Sciatic nerve (tissue), 2 donors: ENCODE measurements at places on chromosomes 7 and 10. TPM values are rescaled to one million over a fixed set of nuclear protein-coding genes. Genes with fewer than 3 reads are reported as not detected.

Gene FAM25C
- not detected for total RNA-seq

Gene GNG11
- total RNA-seq = 26.3 TPM

Gene COL13A1
- total RNA-seq = 1.0 TPM

Gene DDX21
- 41.0 TPM for total RNA-seq

Gene SPAG6
- total RNA-seq = 0.31 TPM

Gene NAT16
- not detected for total RNA-seq

Gene SAMD8
- 51.4 TPM for total RNA-seq

Gene BTBD16
- total RNA-seq = 0.89 TPM

Gene KLLN
- total RNA-seq = 0.98 TPM

Gene CTTNBP2
- total RNA-seq = 21.5 TPM

Gene MYL10
- total RNA-seq = not detected

DNA sequence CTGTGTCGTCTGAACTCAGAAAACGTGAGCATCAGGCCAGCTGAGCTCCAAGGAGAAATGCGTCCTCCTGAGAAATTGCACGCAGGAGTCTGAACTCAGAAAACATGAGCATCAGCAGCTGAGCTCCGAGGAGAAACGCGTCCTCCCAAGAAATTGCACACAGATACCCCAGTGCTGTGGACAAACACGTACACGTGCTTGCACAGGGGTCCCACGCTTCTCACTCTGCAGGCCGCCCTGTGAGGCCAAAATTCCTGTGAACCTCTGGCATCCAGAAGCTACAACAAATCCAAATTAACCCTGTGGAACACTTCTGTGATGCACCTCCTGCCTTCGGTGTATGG lies 133.8 kb downstream of the WDR37 start:
- no peak for DNase-seq

DNA sequence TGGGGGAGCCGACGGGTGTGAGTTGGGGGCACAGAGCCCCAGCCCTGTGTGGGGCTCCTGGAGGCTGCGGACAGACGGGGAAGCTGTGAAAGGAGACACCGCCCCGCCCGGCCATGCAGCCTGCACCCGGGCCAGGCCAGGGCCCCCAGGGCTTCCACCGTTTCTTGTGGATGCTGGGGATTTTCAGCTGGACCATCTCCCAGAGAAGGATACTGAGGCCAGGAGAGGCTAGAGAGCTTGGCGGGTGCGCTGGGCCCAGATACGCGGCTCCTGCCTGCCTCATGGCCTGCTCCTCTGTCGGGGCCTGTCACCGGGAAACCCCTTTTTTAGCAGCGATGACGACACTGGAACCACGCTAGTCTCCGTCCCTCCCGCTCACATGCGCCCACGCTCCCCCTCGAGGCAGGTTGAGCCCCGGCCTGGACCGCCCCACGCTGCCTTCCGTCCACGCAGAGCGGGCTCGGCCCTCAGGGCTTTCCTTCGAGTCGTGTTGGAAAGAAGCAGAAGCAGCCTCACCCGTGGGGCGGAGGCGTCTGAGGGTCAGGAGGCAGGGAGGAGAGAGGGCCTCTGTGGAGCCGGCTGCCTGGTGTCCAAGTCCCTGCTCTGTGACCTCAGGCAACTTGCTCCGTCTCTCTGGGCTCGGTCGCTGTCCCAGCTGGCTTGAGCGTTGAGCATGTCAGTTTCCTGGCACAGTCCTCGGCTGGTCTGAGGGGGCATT lies 11.7 kb downstream of the TMEM184A start:
- DNase-seq = peak; percentile 62

DNA sequence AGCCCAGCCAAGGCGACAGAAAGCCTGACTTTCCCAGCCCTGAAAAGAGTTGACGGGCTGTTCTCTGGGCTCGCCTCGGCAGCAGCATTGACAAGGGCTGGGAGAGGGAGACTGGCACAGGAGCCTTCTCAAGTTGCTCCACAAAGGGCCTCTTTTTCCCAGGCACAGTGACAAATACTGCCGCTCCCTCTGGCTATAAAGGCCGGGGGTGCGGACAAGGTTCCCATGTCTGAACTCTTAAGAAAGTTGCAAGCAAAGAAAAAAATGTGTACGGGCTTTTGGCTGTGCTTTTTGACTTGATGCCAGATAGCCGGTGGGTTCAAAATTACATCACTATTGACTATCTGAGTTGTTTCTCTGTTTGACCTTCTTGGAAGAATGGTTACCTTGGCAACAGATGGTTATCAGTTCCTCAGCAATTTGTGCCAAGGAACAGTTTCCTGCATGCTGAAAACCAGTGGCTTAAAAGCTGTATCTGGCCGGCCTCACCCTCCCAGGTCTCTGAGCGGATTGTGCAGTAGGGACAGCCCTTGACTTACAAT lies 115.9 kb upstream of the EEPD1 start:
- peak; percentile 62 for DNase-seq

- DNase-seq = no peak
Measured at GRCh38 chr10:6739530-6740174, 159.6 kb upstream of the PRKCQ start.

GRCh38 chr10:11610826-11611247 lies 613 bp downstream of the USP6NL start:
- DNase-seq = peak; percentile 66

- no peak for DNase-seq
Measured at GRCh38 chr7:151647874-151648273, 128.2 kb upstream of the RHEB start.

DNA sequence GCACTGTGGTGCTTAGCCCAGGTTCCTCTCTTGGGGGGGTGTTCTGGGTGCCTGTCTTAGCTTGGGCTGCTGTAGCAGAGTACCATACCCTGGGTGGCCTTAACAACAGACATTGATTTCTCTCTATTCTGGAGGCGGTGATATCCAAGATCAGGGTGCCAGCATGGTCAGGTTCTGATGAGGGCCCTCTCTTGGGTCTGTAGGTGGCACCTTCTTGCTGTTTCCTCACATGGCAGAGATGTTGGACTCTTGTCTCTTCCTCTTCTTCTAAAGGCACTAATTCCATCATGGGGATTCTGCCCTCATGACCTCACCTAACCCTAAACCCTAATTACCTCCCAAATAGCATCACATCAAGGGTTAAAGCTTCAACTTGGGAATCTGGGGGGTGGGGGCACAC lies 19.9 kb upstream of the CRHR2 start:
- DNase-seq = no peak

DNA sequence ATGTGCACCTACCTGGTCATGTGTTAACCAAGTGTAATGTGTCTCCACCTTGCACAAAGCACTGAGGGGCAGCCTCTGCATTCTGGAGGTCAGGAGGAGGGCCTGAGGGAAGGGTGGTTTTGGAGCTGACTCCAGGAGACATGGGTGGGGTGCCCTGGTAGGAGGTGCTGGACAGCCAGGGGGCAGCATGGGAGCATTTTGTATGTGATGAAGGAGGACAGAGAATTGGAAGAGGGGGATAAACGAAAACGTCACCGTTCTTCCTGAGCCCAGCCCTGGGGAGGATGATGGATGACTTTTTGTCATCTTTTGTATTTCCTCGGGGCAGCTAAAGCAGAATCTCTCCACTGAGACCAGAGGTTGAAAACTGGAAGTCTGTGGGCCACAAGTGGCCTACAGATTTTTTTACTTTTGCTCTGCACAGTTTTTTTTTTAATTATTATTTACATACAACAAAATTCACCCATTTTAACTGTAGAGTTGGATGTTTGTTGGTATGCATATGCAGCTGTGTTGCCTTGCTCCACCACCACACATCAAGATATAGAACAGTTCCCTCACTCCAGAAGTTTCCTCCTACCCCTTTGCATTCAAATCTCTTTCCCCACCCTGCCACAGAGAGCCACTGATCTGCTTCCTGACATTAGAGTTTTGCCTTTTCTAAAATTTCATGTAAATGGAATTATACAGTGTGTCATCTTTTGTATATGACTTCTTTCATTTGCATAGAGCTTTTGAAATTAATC lies 242.5 kb downstream of the VTI1A start:
- no peak for DNase-seq

DNA sequence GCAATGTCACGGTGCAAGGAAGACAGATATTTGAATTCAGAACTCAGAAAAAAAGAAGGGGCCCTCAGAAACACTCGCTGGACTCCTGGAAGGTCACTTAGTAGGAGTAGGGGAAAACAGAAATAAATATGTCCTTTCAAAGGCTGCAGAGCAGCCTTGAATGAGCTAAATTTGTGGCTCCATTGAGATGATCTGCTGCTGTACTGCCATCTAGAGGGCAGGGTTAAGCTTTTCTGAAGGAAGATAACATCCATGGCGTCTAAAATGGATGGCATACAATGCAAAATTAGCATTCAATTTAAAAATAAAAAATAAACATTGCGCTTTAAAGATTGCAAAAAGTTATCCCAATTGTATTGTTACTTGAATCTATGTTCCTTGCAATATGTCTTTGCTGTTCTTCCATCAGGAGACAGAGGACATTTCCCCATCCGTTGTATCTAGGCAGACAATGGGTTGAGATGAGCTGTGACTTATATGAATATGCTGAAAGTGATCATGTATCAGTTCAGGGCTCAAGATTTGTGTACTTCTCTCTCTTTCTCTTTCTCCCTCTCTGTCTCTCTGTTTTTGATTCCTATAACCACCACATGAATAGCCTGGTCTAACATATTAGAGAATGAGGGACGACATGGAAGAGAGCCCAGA lies 642.2 kb downstream of the SH2D4B start:
- DNase-seq = no peak

- no peak for DNase-seq
Measured at GRCh38 chr10:118161461-118162246, 114.9 kb upstream of the RAB11FIP2 start.

DNA sequence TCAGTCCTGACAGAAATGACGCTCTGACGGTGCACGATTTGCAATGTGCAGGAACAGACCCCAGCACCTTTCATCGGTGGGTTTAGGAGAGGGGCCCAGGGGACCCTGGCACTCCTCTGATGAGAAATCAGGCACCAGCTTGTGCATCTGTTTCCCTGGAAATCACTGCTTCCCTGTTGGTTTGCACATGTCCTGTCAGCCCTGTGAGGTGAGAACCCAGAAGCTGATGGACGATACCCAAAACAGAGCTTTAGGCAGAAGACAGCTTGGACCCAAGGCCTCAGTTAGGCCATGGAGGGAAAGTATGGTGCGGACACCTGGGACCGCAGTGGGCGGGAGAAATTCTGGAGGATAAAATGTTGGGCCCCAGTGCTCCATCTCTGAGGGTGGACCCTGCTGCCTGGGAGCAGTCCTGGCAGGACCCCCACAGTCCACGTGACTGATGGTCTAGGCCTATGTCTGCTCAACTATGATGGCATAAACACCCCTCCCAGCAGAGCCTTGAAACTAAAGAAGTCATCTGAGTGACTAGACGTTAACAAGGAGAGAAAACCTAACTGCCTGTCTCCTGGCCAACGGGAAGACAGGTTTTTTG lies 242.8 kb downstream of the PTPRN2 start:
- peak; percentile 12 for DNase-seq

GRCh38 chr7:137682596-137682995 lies 164.2 kb downstream of the DGKI start:
- no peak for DNase-seq

DNA sequence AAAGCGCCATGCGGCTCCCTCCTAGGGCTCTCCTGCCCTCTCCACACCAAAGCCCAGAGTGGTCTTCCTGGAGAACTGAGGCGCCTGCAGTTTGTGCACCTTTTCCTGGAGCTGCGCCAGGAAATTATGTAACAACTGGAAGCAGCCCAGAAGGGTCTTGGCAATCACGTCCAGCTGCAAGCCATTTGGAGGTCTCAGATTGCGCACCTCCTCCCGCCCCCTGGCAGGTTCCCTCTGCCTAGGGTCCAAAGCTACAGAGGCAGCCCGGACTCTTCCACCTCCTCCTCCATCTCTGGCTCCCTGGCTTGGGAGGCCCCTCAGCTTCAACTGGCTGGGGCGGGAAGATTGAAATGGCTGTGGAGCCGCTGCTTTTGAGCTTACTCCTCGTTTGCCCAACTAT lies 34.0 kb upstream of the SFTPD start:
- no peak for DNase-seq

GRCh38 chr10:78223088-78223487 lies 189.4 kb downstream of the RPS24 start:
- DNase-seq = no peak

DNA sequence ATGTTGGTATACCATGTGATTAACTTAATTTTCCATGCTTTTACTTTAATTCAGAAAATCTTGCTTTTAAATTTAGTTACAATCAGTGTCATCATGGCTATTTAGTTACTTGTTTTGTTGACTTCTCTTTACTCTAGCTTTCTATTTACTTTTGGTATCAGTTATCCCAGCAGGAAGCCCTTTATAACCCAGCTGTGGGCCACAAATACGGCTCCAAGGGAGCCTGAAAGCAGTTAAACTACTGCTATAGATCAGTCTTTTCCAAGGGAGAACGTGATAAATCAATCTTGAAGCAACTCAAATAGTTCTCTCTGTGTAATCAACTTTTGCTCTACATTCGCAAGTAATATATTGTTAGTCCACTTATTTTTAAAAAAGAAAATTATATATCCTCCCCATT lies 287.4 kb downstream of the CACNA2D1 start:
- DNase-seq = no peak

- DNase-seq = no peak
Measured at GRCh38 chr7:68314208-68314607, 1284.1 kb upstream of the AUTS2 start.

GRCh38 chr7:128799451-128799850 lies 7.7 kb downstream of the CCDC136 start:
- DNase-seq = no peak

- no peak for DNase-seq
Measured at GRCh38 chr7:8684426-8684825, 251.0 kb downstream of the NXPH1 start.

- no peak for DNase-seq
Measured at GRCh38 chr10:5396556-5397300, 7.9 kb downstream of the TUBAL3 start.

- no peak for DNase-seq
Measured at GRCh38 chr7:131409129-131409766, 81.6 kb downstream of the MKLN1 start.

GRCh38 chr7:77843194-77843593 lies 44.6 kb downstream of the PHTF2 start:
- DNase-seq = no peak

- no peak for DNase-seq
Measured at GRCh38 chr7:70188901-70189650, 590.8 kb downstream of the AUTS2 start.

- DNase-seq = no peak
Measured at GRCh38 chr10:8431511-8431910, 377.0 kb downstream of the GATA3 start.

DNA sequence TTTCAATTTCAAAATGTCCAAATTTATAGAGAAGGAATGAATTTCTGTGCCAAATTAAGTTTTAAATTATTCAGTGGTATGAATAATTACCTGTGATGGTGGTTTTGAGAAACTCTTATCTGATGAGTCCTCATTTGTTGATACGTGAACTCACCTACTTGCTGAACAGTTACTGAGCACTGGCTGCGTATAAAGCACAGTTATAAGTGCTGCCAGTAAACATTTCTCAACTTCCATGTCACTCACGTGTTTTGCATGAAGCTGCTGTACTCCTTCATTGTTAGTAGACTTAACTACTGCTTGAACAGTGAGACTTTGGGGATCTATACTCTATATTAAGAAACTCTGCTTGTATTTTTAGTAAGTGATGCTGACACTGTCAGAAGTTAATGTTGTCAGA lies 269.1 kb upstream of the FZD8 start:
- DNase-seq = no peak
